ENCODE measurements at places on chromosomes 13 and 19. TPM values are rescaled to one million over a fixed set of nuclear protein-coding genes. Genes with fewer than 3 reads are reported as not detected.

- DNase-seq, result no peak
Measured at GRCh38 chr13:42623916-42624315, 50.0 kb downstream of the TNFSF11 start.

DNA sequence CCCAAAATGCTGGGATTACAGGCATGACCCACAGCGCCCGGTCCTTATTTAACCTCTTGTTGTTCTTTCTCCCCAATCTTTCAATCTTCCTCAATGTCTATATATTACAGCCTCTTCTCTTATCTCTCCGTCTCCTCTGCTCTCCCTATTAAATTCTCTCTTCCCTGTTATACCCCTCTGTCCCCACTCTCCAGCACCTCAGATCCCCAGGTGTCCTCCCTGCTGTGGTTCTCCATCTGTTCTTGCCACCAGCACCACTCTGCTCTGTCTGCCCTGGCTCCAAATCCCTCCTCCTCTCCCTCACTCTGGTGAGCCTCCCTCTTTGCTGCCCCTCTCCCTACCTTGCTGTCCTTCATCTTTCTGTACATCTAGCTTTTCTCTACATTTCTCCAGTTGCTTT lies 1.1 kb downstream of the ZNF600 start:
- DNase-seq, result no peak

Gene SPC24
- total RNA-seq, result 11.5 TPM

Gene MEIOSIN
- total RNA-seq, result not detected

DNA sequence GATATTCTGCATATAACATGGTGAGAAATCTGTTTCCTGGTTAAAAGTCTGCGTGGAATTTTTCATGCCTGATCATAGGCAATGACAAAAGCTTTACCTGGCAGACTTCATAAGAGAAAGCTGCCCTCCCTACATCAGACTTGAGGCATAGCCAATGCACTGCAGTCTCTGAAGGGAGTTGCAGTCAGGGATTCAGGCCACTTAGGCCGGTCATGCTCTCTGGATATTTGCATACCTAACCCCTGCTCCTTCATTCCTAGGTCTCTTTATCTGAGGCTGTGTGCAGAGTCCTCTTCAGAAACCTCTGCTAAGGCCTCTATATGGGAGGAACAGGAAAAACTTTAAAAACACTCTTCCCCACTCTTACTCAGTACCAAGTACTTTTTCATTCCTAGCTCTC lies 287.4 kb downstream of the PCDH17 start:
- DNase-seq, result no peak
